Neural crest cell (in vitro differentiated cells): ENCODE measurements at places on chromosomes 12 and 14.
A peak's percentile ranks its signal among the peaks of the same experiment; 100 is the strongest.

- H3K36me3 ChIP-seq, result no peaks in the 10 kb centered on the region
- peak; percentile 52 for DNase-seq
- peak overlapping the region; percentile 93 for H3K4me3 ChIP-seq
- H3K27ac ChIP-seq, result peak overlapping the region; percentile 35
These were observed 848 bp downstream of the CTDSP2 start for GRCh38 chr12:57845478-57846284.

DNA sequence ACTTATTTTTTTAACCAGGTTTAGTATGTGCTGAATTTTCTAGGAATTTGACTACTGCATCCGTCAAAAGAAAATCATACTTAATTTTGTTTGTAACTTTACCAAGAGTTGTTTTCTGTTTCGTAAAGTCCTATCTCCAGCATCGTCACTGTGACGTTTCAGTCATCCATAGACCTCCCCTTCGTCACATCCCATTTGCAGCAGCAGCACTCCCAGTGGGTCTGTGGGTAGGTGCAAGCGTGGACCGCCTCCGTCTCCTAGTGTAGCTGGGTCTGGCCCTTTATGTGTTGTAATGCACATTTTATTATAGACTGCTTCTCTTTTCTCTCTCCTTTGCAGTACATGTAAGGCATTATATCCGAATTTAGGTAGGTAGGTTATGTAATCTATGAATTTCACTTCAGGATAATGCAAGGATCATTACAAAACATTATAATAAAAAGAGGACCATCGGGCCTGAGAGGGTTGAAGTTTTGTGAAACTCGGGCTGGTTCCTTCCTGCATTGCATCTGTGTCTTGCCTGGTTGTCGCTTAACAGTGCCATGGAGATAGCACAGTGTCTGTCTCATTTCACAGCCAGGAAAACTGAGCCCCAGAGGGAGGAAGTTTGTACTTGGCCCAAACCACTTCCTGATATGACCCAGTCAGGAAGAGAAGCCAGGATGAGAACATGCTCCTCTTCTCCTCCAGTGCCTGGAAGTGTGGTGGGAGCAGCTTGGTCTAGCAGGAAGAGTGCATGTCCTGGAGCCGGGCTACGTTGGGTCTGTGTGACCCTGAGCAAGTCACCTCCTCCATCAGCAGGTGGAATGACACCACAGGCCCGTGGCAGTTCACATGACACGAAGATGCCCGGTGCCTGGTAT, 41.3 kb downstream of the EVL start:
- H3K4me3 ChIP-seq, result no peak overlapping the region
- H3K27me3 ChIP-seq, result no peaks in the 10 kb centered on the region
- no peak for DNase-seq
- H3K36me3 ChIP-seq, result peaks cover 4% of the 10 kb centered on the region

DNA sequence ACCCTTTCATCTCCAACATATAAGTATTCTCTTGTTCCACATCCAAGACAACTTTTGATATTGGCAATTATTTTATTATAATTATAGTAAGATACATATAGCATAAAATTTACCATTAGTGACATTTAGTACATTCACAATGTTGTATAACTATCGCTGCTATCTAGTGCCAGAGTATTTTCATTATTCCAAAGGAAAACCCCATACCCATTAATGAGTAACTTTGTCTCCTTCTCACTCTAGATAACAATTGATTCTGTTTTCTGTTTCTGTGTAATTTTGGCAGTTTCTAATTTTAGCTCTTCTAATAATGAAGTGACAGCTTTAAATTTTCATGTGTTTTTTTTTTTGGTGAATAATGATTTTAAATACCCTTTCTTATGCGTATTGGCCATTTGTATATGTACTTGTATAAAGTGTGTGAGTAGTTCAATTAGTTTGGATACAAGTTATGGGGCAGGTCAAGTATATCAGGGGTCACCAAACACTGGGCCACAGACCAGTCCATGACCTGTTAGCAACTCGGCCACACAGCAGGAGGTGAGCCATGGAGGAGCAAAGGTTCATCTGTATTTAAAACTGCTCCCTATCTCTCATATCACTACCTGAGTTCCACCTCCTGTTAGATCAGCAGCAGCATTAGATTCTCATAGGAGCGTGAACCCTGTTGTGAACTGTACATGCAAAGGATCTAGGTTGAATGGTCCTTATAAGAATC, 97.2 kb upstream of the SYT1 start:
- no peak overlapping the region for H3K27ac ChIP-seq
- DNase-seq, result no peak
- H3K4me3 ChIP-seq, result no peak overlapping the region
- H3K27me3 ChIP-seq, result no peaks in the 10 kb centered on the region

DNA sequence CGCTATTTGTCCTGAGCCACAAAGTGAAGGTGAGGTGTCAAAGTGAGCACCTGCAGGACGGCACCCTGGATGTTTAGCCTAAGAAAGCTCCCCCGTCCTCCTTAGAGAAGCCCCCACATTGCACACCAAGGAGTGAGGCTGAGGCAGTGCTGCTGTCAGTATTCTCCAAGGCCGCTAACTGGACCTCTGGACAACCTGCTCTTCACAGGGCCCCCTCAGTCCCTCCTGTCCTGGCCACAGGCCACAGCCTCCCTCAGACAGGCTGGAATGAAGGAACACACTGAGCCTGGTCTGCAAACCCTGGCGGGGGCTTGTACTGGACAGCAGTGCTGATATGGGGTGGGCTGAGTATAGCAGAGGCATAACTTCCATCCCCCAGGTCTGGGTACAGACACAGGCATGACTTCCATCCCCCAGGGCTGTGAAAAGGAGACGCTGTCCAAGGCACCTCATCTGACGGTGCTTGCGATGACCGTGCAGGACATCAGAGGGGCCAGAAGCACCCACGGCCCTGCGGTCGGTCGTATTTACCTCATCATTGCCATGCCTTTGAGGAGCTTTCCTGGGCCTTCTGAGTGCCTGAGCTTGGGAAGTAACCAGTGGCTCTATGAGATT, 82.4 kb upstream of the DIO3 start:
- no peaks in the 10 kb centered on the region for H3K36me3 ChIP-seq
- H3K4me3 ChIP-seq, result no peak overlapping the region
- H3K27ac ChIP-seq, result no peak overlapping the region
- H3K27me3 ChIP-seq, result peaks cover 7% of the 10 kb centered on the region
- H3K4me1 ChIP-seq, result peaks cover 16% of the 10 kb centered on the region

GRCh38 chr14:105090493-105091053, 25.3 kb upstream of the GPR132 start:
- DNase-seq, result peak; percentile 88
- peaks cover 11% of the 10 kb centered on the region for H3K4me1 ChIP-seq
- H3K27me3 ChIP-seq, result peaks cover 24% of the 10 kb centered on the region
- no peak overlapping the region for H3K27ac ChIP-seq

DNA sequence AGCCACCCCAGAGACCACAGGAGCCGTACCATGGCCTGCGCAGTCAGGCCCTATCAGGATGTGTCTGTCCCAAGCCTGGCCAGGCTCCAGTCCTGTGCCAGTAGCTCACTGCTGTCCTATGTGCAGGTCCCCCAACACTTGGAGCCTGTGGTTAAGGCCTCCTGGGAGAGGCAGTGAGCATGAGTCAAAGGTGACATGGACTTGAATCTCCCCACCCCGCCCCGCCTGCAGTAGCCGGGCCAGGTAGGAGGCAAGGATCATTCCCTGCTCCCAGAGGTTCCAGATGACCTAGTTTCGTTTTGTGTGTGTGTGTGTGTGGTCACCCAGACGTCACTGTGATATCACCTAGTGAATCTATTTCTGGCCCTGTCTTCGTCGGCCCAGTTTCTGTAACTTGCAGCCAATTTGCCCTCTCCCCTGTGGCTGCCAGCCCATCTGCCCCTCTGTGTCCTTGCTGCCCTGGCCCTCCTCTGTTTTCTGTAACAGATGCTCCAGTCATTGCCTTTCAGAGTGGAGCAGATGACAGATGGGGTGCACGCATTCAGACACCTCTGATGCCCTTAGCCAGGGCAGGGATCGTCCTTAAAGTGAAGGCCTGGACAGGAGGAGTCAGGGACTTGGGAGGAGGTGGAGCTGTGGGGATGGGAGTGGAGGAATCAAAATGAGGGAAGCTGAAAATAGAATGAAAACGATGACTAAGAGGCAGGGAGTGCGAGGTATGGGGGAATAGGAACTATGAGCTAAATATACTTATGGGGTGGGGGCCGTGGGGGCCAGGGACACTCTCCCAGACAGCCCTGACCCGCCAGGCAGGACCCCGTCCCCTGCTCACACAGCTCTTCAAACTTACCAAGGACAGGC, 37.4 kb downstream of the SLC6A12 start:
- H3K4me1 ChIP-seq, result peaks cover 18% of the 10 kb centered on the region
- no peak overlapping the region for H3K4me3 ChIP-seq
- no peaks in the 10 kb centered on the region for H3K36me3 ChIP-seq
- no peak for DNase-seq
- H3K27me3 ChIP-seq, result no peaks in the 10 kb centered on the region

- no peak overlapping the region for H3K27ac ChIP-seq
- DNase-seq, result peak; percentile 66
- peaks cover 32% of the 10 kb centered on the region for H3K4me1 ChIP-seq
- H3K36me3 ChIP-seq, result no peaks in the 10 kb centered on the region
These were observed 1.8 kb upstream of the BHLHE41 start for GRCh38 chr12:26126340-26127284.

DNA sequence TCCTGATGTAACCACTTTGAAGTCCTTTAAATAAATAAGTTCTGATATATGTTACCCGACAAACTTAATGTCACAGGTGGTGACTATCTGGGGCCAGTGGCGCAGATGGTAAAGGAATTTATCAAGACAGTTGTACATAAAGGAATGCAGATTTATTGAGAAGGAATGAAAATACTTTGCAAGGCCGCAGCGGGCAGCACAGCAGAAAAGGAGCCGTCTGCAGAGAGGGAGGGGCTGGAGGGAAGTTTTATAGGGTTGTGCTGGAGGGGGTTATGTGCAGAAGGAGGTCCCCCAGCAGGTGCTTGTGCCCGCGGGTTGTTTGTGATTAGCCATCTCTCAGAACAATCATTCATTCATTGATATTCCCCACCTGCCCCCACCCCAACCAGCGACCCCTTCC, 17.4 kb downstream of the GPRC5D start:
- H3K4me1 ChIP-seq, result peaks cover 22% of the 10 kb centered on the region
- H3K27ac ChIP-seq, result no peak overlapping the region
- no peak for DNase-seq
- peaks cover 2% of the 10 kb centered on the region for H3K36me3 ChIP-seq
- H3K27me3 ChIP-seq, result no peaks in the 10 kb centered on the region
